ENCODE measurements at places on chromosomes 16 and 17. TPM values are rescaled to one million over a fixed set of nuclear protein-coding genes. Genes with fewer than 3 reads are reported as not detected.

ABCA3 gene
- total RNA-seq: 19.6 TPM

GRCh38 chr17:7632492-7632894, 2.6 kb downstream of the SHBG start:
- DNase-seq: no peak

DNA sequence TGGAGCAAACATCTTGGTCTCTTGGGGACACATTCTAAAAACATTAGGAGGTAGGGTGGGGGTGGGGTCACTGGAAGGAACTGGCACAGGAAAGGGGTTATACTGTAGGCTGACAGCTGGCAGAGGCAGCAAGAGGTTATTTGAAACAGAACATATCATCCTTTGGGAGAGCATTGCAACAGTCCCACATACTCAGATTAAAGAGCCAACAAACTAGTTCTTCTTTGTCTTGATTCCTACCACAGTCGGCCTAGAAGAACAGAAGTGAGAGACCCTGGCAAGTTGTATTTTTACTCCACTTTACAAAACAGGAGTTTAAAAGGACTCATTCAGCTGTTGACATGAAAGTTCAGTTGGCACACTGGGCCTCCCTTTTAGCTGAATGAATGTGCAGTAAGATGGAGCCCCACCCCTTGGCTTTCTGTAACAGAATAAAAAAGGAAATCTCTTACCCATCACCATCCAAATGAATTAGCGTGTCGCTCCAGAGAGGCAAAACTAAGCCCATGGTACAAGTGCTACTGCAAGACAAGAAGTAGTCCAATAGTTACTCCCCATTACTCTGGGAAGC, 54.6 kb upstream of the CORO6 start:
- DNase-seq: no peak

GRCh38 chr17:49370971-49371834, 9.2 kb upstream of the ZNF652 start:
- DNase-seq: no peak

GRCh38 chr17:61584866-61585265, 6.2 kb downstream of the NACA2 start:
- DNase-seq: no peak

GRCh38 chr17:12431188-12431587, 234.5 kb upstream of the MYOCD start:
- DNase-seq: no peak

All from neural crest cell (in vitro differentiated cells).